ENCODE measurements at places on chromosomes 2 and 18. TPM values are rescaled to one million over a fixed set of nuclear protein-coding genes. Genes with fewer than 3 reads are reported as not detected.

- H3K4me1 ChIP-seq, result peaks cover 16% of the 10 kb centered on the region
- H3K27ac ChIP-seq, result no peak overlapping the region
- H3K36me3 ChIP-seq, result peaks cover 1% of the 10 kb centered on the region
- DNase-seq, result no peak
- H3K4me3 ChIP-seq, result peak overlapping the region; percentile 93
Observed at GRCh38 chr18:59359576-59359952, 499 bp upstream of the LMAN1 start.

DNA sequence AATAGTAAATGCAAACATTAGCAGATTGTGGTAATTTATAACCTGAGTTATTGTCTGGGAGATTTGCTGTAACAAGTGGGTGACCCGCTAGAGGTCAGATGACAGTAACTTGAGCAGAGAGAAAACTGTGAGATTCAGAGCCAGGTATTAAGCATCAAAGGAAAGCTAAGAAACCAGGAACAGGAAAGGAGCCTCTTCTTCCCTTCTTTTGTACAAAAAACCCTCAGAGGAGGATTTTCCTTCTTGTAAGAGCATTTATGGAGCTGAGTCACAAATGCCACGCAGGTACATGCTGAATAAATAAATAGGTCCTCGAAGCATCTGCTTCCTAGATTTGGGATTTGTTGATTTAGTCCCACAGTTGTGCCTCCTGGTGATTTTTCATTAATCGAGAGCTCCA lies 146.5 kb downstream of the SH3BP4 start:
- no peak for DNase-seq
- no peak overlapping the region for H3K4me3 ChIP-seq
- peaks cover 7% of the 10 kb centered on the region for H3K27me3 ChIP-seq
- no peaks in the 10 kb centered on the region for H3K4me1 ChIP-seq
- no peaks in the 10 kb centered on the region for H3K36me3 ChIP-seq

DNA sequence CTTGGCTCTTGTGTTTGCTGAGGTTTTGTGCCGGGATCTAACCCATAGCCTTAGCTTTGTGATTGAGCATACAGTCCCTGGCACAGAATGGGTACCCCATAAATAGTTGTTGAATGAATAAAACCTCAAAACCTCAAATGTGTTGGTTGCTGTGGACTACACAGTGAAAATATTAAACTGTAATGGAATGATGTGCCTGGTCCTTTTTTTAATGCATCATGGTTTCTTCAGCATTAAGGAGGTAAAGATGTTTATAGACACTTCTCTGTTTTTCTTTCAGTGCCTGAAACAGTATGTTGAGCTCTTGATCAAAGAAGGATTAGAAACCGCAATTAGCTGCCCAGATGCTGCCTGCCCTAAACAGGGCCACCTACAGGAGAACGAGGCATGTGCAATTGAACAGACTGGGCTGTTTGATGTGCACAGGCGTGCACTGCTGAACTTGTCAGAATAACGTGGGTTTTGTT lies 97.0 kb downstream of the RNF144A start:
- H3K36me3 ChIP-seq, result no peaks in the 10 kb centered on the region
- H3K4me3 ChIP-seq, result no peak overlapping the region
- H3K27ac ChIP-seq, result no peak overlapping the region
- peaks cover 6% of the 10 kb centered on the region for H3K4me1 ChIP-seq
- peak; percentile 23 for DNase-seq

GRCh38 chr2:27860111-27860510 lies 30.1 kb downstream of the RBKS start:
- no peaks in the 10 kb centered on the region for H3K36me3 ChIP-seq
- H3K27me3 ChIP-seq, result no peaks in the 10 kb centered on the region
- no peak overlapping the region for H3K27ac ChIP-seq
- no peak overlapping the region for H3K4me3 ChIP-seq

- no peaks in the 10 kb centered on the region for H3K4me1 ChIP-seq
- H3K27me3 ChIP-seq, result no peaks in the 10 kb centered on the region
- H3K27ac ChIP-seq, result no peak overlapping the region
- H3K36me3 ChIP-seq, result no peaks in the 10 kb centered on the region
Observed at GRCh38 chr2:22626621-22627020, 758.4 kb upstream of the KLHL29 start.

GRCh38 chr2:221680548-221680947 lies 108.4 kb upstream of the EPHA4 start:
- H3K4me3 ChIP-seq, result no peak overlapping the region
- no peaks in the 10 kb centered on the region for H3K4me1 ChIP-seq
- H3K36me3 ChIP-seq, result no peaks in the 10 kb centered on the region
- no peaks in the 10 kb centered on the region for H3K27me3 ChIP-seq
- no peak for DNase-seq

GRCh38 chr2:9656270-9656766 lies 25.5 kb upstream of the YWHAQ start:
- H3K27me3 ChIP-seq, result no peaks in the 10 kb centered on the region
- no peak for DNase-seq
- no peaks in the 10 kb centered on the region for H3K36me3 ChIP-seq
- H3K27ac ChIP-seq, result no peak overlapping the region

DNA sequence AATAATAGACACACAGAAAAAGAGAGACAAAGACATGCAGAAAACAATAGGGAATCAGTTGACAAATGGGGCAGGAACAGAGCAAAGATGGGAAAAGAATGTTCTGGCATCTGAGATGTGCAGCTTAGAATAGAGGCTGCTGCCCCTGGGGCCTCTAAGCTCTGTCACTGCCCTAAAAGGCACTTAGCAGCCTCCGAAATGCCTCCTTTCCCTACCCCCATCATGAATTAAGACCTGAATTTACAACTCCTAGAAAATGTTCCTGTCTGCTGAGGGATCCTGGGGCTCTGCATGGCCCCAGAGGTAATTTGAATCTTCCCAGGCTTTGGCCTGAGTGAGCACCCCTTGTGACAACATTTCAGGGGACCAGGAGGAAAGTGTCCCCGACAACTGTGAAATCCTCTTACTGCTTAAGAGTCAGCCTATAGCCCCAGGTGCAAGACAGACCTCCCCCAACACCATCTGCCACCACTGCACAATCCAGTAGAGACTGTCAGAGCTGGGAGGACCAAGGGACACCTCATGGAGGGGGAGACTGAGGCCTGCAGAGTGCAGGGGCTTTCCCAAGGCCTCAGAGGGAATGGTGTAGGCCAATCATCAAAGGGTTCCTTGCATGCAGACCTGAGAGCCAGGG lies 24.8 kb downstream of the MRPL35 start:
- no peaks in the 10 kb centered on the region for H3K36me3 ChIP-seq
- DNase-seq, result no peak
- no peak overlapping the region for H3K4me3 ChIP-seq

DNA sequence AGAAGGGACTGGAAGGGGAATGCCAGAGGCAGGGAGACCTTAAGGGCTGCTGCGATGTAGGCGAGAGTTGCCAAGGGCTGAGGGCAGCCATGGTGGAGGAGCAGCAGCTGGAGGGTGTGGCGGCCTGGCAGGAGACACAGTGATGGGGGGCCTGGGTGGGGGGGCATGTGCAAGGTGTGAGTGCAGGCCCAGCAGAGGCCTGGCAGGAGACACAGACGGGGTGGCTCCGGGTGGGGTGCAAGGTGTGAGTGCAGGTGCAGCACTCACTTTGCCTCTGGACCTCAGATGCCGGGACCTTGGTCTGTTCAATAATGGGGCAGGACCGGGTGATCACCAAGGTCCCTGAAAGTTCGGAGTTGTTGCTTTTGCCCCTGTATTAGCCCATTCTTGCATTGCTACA lies 76.2 kb upstream of the ODC1 start:
- H3K27me3 ChIP-seq, result no peaks in the 10 kb centered on the region
- no peak for DNase-seq
- no peaks in the 10 kb centered on the region for H3K4me1 ChIP-seq
- no peaks in the 10 kb centered on the region for H3K36me3 ChIP-seq

- H3K27me3 ChIP-seq, result no peaks in the 10 kb centered on the region
- no peaks in the 10 kb centered on the region for H3K4me1 ChIP-seq
- H3K36me3 ChIP-seq, result no peaks in the 10 kb centered on the region
- no peak for DNase-seq
- H3K4me3 ChIP-seq, result no peak overlapping the region
Observed at GRCh38 chr18:31246460-31246859, 71.5 kb upstream of the DSG1 start.

DNA sequence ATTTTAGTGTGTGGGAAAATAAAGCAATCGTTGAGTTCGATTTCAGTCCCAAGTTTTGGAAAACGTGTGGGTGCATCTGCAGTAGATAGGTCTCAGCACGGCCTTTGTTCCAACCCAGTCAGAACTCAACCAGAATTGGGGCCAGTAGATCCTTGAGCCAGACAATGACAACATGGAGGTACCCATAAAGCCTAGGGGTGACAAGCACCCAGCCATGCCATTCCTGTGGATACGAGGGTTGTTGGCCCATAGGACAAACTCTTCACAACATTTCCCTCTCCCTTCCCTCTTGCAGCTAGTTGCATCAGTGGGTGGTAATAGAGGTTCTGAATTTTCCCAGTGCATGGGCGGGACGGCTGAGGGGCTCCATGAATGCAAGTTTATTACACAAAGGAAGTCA lies 60.1 kb downstream of the ST3GAL5 start:
- H3K36me3 ChIP-seq, result no peaks in the 10 kb centered on the region
- H3K27ac ChIP-seq, result no peak overlapping the region
- peaks cover 15% of the 10 kb centered on the region for H3K4me1 ChIP-seq

DNA sequence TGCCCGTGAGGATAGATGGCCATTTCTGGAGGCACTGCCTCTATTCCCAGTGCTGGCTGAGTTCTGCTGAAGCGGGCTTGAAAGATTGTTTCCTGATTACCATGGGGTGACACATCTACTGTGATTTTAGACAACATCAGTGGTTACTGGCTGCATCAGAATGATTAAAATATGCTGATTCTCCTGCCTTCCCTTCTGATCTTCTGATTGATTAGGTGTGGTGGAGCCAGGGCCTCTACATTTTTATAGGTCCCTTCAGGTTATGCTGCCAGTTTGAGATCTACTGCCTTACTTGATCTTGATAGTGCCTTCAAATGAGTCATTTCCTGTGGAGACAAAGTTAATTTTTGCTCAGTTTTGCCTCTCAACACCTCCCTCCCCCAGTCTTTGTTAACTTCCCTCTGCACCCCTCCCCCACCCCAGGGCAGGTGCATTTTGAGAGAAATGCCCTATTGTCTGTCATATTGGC lies 31.6 kb upstream of the SNORC start:
- peak; percentile 50 for DNase-seq
- no peaks in the 10 kb centered on the region for H3K27me3 ChIP-seq
- H3K4me1 ChIP-seq, result peaks cover 21% of the 10 kb centered on the region
- H3K27ac ChIP-seq, result peak overlapping the region; percentile 77
- H3K4me3 ChIP-seq, result no peak overlapping the region

- no peak for DNase-seq
- H3K4me1 ChIP-seq, result no peaks in the 10 kb centered on the region
- no peaks in the 10 kb centered on the region for H3K27me3 ChIP-seq
- no peaks in the 10 kb centered on the region for H3K36me3 ChIP-seq
- no peak overlapping the region for H3K27ac ChIP-seq
- H3K4me3 ChIP-seq, result no peak overlapping the region
Observed at GRCh38 chr2:145287736-145288135, 767.8 kb upstream of the ZEB2 start.

GRCh38 chr2:150413910-150414309 lies 73.6 kb downstream of the RND3 start:
- no peak overlapping the region for H3K4me3 ChIP-seq
- no peaks in the 10 kb centered on the region for H3K4me1 ChIP-seq
- no peaks in the 10 kb centered on the region for H3K36me3 ChIP-seq
- no peak overlapping the region for H3K27ac ChIP-seq

DNA sequence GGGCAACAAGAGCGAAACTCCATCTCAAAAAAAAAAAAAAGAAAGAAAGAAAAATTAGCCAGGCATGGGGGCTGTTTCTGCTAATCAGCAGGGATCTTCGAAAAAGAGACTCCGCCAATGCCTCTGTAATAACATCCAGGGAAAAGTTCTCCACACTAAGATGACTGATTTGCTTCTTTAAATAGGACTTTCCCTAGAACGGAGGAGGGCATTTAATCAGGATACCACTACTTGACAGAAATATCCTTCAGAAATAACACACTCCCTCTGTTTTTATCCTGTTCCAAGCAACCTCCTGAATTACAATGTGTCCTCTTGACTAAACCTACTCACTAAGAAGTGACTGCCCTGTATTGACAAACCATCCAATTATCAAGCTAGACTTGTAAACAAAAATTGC lies 21.7 kb downstream of the REV1 start:
- no peaks in the 10 kb centered on the region for H3K36me3 ChIP-seq
- H3K27ac ChIP-seq, result no peak overlapping the region
- DNase-seq, result no peak
- H3K4me1 ChIP-seq, result no peaks in the 10 kb centered on the region
- H3K27me3 ChIP-seq, result no peaks in the 10 kb centered on the region

GRCh38 chr2:221458578-221458977 lies 113.5 kb downstream of the EPHA4 start:
- peaks cover 11% of the 10 kb centered on the region for H3K4me1 ChIP-seq
- H3K36me3 ChIP-seq, result no peaks in the 10 kb centered on the region
- no peak overlapping the region for H3K27ac ChIP-seq
- H3K4me3 ChIP-seq, result no peak overlapping the region
- H3K27me3 ChIP-seq, result peaks cover 3% of the 10 kb centered on the region

DNA sequence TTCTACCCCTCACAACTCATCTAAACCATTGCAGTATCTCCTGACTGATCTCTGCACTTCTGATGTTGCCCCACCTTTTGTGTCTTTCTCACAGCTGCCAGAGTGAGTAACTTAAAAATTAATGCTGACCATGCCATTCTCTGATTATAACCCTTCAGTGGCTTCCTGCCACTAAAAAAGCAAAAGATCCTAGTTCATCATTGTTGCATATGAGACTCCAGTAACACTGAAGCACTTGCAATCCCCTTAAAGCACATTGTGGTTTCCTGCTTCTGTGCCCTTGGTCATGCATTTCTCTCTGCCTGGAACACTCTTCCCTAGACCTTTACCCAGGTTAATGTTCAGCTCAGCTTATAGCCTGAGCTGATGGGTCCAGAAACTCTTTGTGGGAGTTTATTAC lies 95.1 kb upstream of the WDSUB1 start:
- no peaks in the 10 kb centered on the region for H3K27me3 ChIP-seq
- H3K36me3 ChIP-seq, result peaks cover 5% of the 10 kb centered on the region
- no peak overlapping the region for H3K4me3 ChIP-seq
- no peak overlapping the region for H3K27ac ChIP-seq

GRCh38 chr2:61713457-61713856 lies 140.4 kb downstream of the FAM161A start:
- H3K4me1 ChIP-seq, result no peaks in the 10 kb centered on the region
- H3K36me3 ChIP-seq, result no peaks in the 10 kb centered on the region
- no peak overlapping the region for H3K27ac ChIP-seq
- H3K27me3 ChIP-seq, result no peaks in the 10 kb centered on the region
- H3K4me3 ChIP-seq, result no peak overlapping the region
- DNase-seq, result no peak

GRCh38 chr2:239927424-239927981 lies 97.6 kb downstream of the NDUFA10 start:
- no peak overlapping the region for H3K27ac ChIP-seq
- no peak for DNase-seq
- no peaks in the 10 kb centered on the region for H3K36me3 ChIP-seq
- H3K4me1 ChIP-seq, result no peaks in the 10 kb centered on the region

- peak; percentile 84 for DNase-seq
- peaks cover 23% of the 10 kb centered on the region for H3K4me1 ChIP-seq
- peak overlapping the region; percentile 81 for H3K27ac ChIP-seq
- H3K36me3 ChIP-seq, result peaks cover 11% of the 10 kb centered on the region
- H3K27me3 ChIP-seq, result no peaks in the 10 kb centered on the region
Observed at GRCh38 chr18:35267161-35267651, 22.8 kb downstream of the ZSCAN30 start.

The OR6B2 gene
- polyA plus RNA-seq, result not detected

The DPYSL5 gene
- polyA plus RNA-seq, result not detected

The GPR75 gene
- polyA plus RNA-seq, result 5.9 TPM

The RAX gene
- not detected for polyA plus RNA-seq

The GPR39 gene
- polyA plus RNA-seq, result not detected

The C2orf80 gene
- polyA plus RNA-seq, result not detected

The RGPD3 gene
- 0.16 TPM for polyA plus RNA-seq

Measured in B cell (primary cell).